Subcutaneous preadipocyte (primary cell): ENCODE measurements at places on chromosomes 7 and 10. TPM values are rescaled to one million over a fixed set of nuclear protein-coding genes. Genes with fewer than 3 reads are reported as not detected.

Gene CFTR
- total RNA-seq, result not detected in 2 replicates

Gene CRYGN
- under 0.01 and 0.37 TPM in 2 replicates for total RNA-seq

Gene NPSR1
- total RNA-seq, result not detected in 2 replicates

Gene CPEB3
- 0.37 and 0.59 TPM in 2 replicates for total RNA-seq

Gene CUTC
- total RNA-seq, result 19.0 and 25.7 TPM in 2 replicates

Gene CNTNAP2
- total RNA-seq, result not detected in 2 replicates

Gene STEAP4
- 155 and 477 TPM in 2 replicates for total RNA-seq

Gene SPDYE8
- not detected in 2 replicates for total RNA-seq

Gene MUC3A
- total RNA-seq, result not detected in 2 replicates

Gene LIPN
- total RNA-seq, result not detected in 2 replicates

Gene LRRN3
- total RNA-seq, result 0.37 and 0.59 TPM in 2 replicates

Gene PIK3AP1
- not detected in 2 replicates for total RNA-seq

Gene THSD7A
- under 0.01 TPM in 2 replicates for total RNA-seq

Gene TMEM176A
- 5.5 TPM in 1 of 2 replicates, not detected in the other for total RNA-seq

Gene PDLIM1
- 9.9 and 11.7 TPM in 2 replicates for total RNA-seq

Gene NOS3
- total RNA-seq, result 3.3 and 3.9 TPM in 2 replicates

Gene ASZ1
- not detected in 2 replicates for total RNA-seq

Gene LIPM
- total RNA-seq, result not detected in 2 replicates

Gene EPO
- total RNA-seq, result not detected in 2 replicates
